ENCODE measurements at places on chromosomes 4 and X. TPM values are rescaled to one million over a fixed set of nuclear protein-coding genes. Genes with fewer than 3 reads are reported as not detected.

The LPAR4 gene
- total RNA-seq = 0.50 TPM

DNA sequence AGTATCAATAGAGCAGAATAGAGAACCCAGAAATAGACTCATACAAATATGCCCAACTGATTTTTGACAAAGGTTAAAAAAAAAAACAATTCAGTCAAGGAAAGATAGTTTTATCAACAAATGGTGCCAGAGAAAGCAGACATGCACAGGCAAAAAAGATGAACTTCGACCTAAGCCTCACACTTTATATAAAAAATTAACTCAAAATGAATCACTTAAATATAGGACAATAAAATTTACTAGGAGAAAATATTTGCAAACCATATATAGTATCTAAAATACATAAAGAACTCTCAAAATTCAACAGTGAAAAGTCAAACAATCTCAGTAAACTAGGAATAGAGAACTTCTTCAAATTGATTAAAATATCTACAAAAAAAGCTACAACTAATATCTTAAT lies 29.7 kb downstream of the HUWE1 start:
- DNase-seq = no peak
- no peak overlapping the region for H3K27ac ChIP-seq
- H3K36me3 ChIP-seq = no peaks in the 10 kb centered on the region
- H3K27me3 ChIP-seq = no peaks in the 10 kb centered on the region
- H3K4me1 ChIP-seq = peaks cover 10% of the 10 kb centered on the region
- no peak overlapping the region for H3K4me3 ChIP-seq

GRCh38 chr4:88609387-88609786 lies 17.1 kb downstream of the HERC3 start:
- no peaks in the 10 kb centered on the region for H3K27me3 ChIP-seq
- H3K27ac ChIP-seq = peak overlapping the region; percentile 82

- no peak overlapping the region for H3K27ac ChIP-seq
- no peak for DNase-seq
- H3K4me3 ChIP-seq = no peak overlapping the region
- no peaks in the 10 kb centered on the region for H3K36me3 ChIP-seq
- H3K4me1 ChIP-seq = peaks cover 15% of the 10 kb centered on the region
Observed at GRCh38 chr4:83335701-83336100, 1.1 kb upstream of the HPSE start.
